ENCODE measurements at places on chromosomes 3 and 15. TPM values are rescaled to one million over a fixed set of nuclear protein-coding genes. Genes with fewer than 3 reads are reported as not detected.
A peak's percentile ranks its signal among the peaks of the same experiment; 100 is the strongest.

Gene SH2D7
- not detected for polyA plus RNA-seq

DNA sequence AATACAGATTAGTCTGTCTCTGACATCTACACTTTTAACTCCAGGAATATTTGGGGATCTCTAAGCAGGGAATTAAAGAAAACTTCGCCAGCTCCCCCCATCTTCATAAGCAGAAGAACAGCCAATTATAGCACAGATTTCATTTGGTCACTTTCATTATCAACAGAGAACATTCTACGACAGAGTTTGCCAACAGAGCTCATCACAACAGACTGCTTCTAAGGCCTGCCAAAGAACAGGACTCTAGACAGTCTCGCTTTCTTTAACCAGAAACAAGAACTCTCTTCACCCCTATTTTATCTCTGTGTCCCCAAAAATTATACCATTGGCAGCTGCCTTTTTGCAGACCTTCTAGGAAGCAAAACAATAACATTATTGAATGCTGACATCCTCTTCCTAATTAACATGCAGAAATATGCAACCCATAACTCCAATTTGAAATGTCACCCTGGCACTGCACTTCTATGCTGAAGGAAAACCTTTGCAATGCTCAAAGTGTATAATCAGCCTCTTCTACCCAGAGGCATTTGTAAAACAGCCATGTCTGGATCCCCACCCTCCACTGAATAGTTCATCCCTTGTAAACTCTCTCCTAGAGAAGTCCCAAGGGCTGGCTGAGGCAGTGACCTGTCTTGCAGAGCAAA lies 552.8 kb downstream of the MAGI1 start:
- peaks cover 27% of the 10 kb centered on the region for H3K4me1 ChIP-seq
- no peak for DNase-seq
- no peaks in the 10 kb centered on the region for H3K36me3 ChIP-seq
- H3K27me3 ChIP-seq, result no peaks in the 10 kb centered on the region
- H3K4me3 ChIP-seq, result no peak overlapping the region

DNA sequence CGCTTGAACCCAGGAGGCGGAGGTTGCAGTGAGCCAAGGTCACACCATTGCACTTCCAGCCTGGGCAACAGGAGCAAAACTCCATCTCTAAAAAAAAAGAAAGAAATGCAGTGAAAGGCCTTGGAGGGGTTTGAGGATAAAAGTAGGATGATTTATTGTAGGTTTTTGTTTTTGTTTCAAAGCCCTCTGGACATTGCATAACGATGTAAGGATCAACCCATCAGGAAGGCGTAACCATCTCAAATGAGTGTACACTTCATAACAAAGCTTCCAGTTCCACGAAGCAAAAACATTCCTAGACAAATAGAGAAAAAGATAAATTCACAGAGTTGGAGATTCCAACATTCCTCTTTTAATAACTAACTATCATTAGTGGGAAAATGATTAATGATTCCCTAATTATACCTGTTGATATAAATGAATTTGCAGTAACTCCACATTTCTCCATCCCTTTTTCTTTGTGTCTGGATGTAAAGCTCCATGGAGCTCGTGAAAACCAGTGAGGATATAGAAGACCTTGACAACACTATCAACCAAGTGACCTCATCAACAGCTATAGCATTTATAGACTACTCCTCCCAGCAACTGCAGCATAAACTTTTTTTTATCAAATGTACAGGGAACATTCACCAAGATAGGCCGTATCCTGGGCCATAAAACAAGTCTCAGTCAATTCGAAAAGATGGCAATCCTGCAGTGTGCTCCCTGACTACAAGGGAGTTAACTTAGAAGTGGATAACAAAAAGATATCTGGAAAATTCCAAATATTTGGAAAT lies 48.7 kb upstream of the PPP4R2 start:
- DNase-seq, result no peak
- no peak overlapping the region for H3K4me3 ChIP-seq
- H3K27me3 ChIP-seq, result no peaks in the 10 kb centered on the region
- no peaks in the 10 kb centered on the region for H3K36me3 ChIP-seq

DNA sequence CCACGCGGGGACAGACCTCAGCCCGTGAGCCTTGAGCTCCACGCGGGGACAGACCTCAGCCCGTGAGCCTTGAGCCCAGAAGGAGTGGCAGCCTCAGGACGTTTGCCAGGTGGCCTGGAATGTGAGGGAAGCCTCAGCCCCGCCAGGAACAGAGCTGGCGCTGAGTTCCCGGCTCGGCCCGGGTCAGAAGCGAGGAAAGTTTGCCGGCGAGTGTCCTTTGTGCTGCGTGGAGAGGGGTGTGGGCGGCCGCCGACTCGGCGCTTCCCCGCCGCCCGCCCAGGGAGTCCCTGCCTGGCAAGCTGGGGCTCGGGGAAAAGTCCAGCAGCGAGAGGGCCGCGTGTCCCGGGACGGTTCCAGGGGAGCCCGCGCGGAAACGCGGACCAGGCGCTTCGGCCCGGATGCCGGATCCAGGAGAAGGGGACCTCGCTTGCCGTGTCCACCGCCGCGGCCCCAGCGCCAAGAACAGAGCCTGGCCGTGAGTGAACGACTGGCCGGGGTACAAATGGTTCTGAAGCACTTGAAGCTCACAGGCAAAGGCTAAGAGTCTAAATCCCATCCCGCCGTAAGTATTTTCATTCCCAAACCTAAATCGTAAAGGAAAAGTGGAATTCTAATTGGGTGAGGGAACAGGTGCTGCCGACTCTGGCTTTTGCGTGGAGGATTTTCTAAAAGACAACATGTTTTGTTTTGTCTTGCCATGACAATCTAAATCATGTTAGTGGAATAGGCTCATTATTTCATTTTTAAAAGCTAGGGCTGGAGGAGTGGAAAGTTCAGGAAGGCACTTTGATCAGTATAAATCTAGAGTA lies 1.7 kb downstream of the LRRN1 start:
- H3K27me3 ChIP-seq, result peaks cover 10% of the 10 kb centered on the region
- H3K4me1 ChIP-seq, result peaks cover 12% of the 10 kb centered on the region
- H3K27ac ChIP-seq, result no peak overlapping the region
- DNase-seq, result peak; percentile 15

GRCh38 chr15:25775317-25775912 lies 87.7 kb downstream of the ATP10A start:
- peak; percentile 56 for DNase-seq
- H3K4me3 ChIP-seq, result no peak overlapping the region
- H3K27me3 ChIP-seq, result no peaks in the 10 kb centered on the region
- H3K36me3 ChIP-seq, result no peaks in the 10 kb centered on the region
- peak overlapping the region; percentile 61 for H3K27ac ChIP-seq

DNA sequence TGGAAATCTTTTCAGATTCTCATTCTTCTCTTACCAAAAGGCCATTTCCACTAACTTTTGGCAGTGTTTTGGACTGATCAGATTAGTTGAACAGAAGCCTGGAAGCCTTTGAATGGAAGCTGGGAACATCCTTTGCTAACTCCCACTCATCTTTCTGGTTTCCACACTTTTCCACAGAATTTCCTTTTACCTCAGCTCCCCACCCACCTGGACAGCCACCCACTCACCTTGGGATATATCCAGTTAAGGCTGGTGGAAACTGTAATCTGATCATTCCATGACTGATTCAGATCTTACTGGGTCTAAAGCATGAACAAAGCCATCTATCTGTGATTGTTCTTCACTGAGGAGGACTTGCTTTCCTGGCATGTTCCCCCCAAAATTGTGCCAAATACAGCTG lies 119.5 kb downstream of the CCNL1 start:
- DNase-seq, result no peak
- H3K36me3 ChIP-seq, result no peaks in the 10 kb centered on the region
- H3K4me1 ChIP-seq, result no peaks in the 10 kb centered on the region
- H3K27ac ChIP-seq, result no peak overlapping the region
- no peaks in the 10 kb centered on the region for H3K27me3 ChIP-seq

DNA sequence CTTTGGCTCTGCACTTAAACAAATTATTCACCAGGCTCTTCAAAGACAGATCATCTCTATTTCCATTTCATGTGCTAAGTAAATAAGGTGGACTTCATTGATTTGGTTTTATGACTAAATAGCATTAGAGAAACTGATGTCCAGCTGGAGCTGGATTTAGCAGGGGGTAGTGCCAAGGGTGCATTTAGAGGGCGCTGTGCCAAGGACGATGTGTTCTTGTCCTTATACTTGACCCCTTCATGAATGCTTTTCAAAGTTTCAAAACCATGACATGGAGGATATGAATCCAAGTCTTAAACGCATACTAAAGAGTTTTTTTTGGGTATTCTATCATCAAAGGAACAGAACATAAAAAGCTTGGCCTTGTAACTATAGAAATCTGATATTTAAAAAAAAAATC lies 233.2 kb downstream of the RYR3 start:
- H3K4me1 ChIP-seq, result no peaks in the 10 kb centered on the region
- no peak overlapping the region for H3K4me3 ChIP-seq
- no peak overlapping the region for H3K27ac ChIP-seq
- DNase-seq, result no peak
- no peaks in the 10 kb centered on the region for H3K36me3 ChIP-seq
